ENCODE measurements at places on chromosomes 1 and 21.

GRCh38 chr1:235460770-235461169, 43.5 kb downstream of the B3GALNT2 start:
- DNase-seq, result no peak

- DNase-seq, result peak; percentile 48
These were observed 18.9 kb downstream of the SLC6A9 start for GRCh38 chr1:44012404-44012803.

DNA sequence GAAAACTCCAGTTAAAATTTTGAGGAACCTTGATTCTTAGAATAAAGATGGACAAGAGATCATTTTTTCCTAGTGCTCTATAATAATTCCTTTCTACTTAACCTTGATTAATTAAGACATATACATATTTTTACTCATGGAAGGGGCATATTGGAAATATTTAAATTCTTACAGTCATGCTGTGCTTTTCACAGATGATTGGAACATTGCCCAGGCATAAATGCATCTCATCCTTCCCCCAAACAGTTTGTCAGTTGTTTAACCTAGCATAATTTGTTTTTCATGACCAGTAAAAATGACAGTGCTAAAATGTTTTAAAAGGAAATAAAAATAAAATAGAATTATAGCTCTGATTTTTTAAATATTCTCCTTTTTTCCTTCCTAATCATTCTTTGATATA, 140.0 kb downstream of the DNM3 start:
- no peak for DNase-seq

- DNase-seq, result no peak
These were observed 371.2 kb upstream of the PLXNA2 start for GRCh38 chr1:208615371-208615770.

GRCh38 chr1:205287767-205288559, 33.6 kb downstream of the NUAK2 start:
- no peak for DNase-seq

GRCh38 chr21:26776310-26777021, 68.7 kb downstream of the ADAMTS1 start:
- no peak for DNase-seq

DNA sequence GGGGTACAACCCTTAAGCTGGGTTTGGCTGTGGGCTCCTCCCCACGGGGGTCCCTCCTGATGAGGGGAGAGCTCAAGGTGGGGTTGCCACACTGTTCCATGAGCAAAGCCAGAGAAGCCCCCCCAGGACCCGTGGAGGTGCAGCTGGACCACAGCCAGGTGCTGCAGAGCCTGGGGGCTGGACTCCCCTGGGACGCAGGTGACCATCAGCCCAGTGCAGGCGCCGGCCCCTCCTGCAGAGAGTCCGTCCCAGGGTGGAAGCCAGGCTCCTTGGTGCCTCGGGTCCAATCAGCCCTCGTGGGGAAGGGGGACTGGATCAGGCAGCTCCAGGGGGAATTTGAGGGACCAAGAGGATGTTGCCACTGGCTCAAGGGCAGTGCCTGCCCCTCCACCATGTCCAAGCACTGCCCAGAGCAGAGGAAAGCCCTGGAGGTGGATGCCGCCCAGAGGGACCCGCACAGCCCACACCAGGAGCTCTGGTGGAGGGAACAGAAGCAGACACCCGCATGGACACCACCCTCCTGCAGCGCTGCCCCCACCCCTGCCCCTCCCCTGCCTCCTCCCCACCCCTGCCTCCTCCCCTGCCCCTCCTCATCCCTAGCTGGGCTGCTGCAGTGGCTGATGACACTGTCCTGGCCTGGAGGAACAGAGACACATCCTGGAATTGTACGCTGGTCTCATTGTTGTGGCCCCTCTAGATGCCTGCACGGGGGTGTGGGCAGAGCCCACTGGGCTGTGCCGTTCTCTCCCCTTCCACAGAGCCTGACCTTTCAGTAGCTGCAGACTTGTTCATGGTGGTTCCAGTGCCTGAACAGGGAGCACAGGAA, 30.8 kb upstream of the COL18A1 start:
- DNase-seq, result no peak

DNA sequence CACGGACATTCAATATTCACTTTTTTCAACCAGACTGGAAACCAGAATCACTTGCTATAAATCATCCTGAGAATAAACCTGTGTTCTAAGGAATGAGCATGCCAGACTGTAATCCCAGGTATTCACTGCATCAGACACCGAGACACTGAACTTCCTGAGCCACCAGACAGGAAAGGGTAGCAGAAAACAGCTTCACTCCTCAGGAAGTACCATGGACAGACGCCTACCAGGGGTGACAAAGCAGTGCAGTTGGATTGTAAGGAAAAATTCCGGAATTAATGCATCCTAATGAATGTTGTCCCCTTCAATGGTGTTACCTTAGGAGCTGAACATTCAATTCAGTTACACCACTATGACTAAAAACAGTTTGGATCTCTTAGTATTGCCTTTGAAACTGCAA, 156.1 kb downstream of the PIGK start:
- no peak for DNase-seq

- DNase-seq, result no peak
These were observed 38.2 kb downstream of the ITPKB start for GRCh38 chr1:226700861-226701260.

DNA sequence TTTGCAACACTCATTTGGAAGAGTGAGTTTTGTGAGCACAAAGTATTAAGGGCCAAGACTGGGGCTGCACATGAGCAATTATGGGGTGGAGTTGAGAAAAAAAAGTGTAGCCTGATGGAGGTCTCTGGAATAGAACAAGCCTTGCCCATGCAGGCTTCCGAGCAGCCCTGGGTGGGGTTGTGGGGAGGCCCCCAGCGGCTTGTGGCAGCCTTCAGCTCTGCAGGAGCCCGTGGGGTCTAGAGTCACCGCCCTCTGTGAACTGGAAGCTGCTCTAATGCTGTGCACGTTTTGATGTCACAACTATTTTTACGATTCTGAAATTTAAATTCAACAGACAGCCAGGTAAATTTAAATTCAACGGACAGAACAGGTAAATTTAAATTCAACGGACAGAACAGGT, 58.9 kb downstream of the BACE2 start:
- no peak for DNase-seq

GRCh38 chr1:179327196-179327595, 33.6 kb downstream of the SOAT1 start:
- no peak for DNase-seq

- DNase-seq, result no peak
These were observed 11.8 kb downstream of the TP73 start for GRCh38 chr1:3663999-3664699.

Measured in Calu3 (cell line).